ENCODE measurements at places on chromosomes 7 and 10. TPM values are rescaled to one million over a fixed set of nuclear protein-coding genes. Genes with fewer than 3 reads are reported as not detected.

The PPP1R17 gene
- total RNA-seq, result not detected

The ZNF680 gene
- 11.2 TPM for total RNA-seq

GRCh38 chr7:32256811-32257210, 186.6 kb upstream of the PDE1C start:
- DNase-seq, result no peak

DNA sequence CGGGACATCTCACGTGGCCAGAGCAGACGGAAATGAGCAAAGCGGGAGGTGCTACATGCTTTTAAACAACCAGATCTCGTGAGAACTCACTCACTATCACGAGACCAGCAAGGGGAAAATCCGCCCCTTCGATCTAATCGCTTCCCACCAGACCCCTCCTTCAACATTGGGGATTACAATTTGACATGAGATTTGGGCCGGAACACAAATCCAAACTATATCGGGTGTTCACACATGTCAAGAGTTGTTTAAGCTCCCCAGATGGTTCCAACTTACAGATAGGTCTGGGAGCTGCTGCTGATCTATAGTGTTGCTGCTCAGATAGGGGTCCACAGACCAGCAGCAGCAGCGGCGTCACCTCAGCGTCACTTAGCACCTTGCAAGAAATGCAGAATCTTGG, 194.9 kb downstream of the GPAM start:
- no peak for DNase-seq

The IDI2 gene
- not detected for total RNA-seq

The LRWD1 gene
- 39.5 TPM for total RNA-seq

Measured in HCT116 (cell line).